CD4-positive, alpha-beta T cell treated with Interleukin-17A for 1 hour (primary cell): ENCODE measurements at places on chromosomes 5 and 9.

DNA sequence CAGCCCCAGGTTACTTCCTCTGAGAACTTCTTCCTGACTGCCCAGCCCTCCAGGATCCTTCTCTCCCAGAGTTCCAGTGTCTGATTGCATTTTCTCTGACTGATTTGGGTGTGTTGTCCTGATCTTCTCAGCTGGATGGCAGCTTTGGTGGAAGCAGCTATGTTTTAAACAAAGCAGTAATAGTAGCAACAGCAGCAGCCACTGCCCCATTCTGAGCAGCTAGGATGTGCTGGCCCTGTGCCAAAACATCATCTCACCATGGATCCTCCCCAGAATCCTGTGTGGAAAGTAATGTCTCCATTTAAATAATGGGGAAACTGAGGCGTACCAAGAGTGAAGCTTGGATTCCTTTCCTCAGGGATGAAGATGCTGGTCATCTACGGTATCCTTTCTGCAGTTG, 46.4 kb upstream of the PSD2 start:
- DNase-seq: no peak

- DNase-seq: no peak
These were observed 79.6 kb downstream of the PHAX start for GRCh38 chr5:126680191-126680817.

DNA sequence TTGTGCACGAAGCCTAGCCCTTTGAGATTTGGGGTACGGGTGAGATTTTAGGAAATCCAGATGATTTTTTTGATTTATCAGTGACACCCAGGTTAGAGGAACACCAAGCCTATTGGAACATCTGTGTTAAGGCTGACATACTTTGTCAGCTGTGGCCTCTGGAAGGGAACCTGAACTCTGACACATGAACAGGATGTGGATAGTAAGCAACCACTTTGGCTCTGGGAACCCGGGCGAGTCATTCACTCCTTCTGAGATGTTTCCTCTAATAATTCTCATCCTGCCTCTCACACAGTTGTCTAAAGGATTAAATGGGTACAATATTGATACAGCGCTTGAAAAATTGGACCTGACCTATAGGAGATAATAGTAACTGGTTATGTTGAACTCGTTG, 67.8 kb downstream of the FGF1 start:
- DNase-seq: no peak

- DNase-seq: no peak
These were observed 24.4 kb upstream of the ZNF366 start for GRCh38 chr5:72531496-72532190.

DNA sequence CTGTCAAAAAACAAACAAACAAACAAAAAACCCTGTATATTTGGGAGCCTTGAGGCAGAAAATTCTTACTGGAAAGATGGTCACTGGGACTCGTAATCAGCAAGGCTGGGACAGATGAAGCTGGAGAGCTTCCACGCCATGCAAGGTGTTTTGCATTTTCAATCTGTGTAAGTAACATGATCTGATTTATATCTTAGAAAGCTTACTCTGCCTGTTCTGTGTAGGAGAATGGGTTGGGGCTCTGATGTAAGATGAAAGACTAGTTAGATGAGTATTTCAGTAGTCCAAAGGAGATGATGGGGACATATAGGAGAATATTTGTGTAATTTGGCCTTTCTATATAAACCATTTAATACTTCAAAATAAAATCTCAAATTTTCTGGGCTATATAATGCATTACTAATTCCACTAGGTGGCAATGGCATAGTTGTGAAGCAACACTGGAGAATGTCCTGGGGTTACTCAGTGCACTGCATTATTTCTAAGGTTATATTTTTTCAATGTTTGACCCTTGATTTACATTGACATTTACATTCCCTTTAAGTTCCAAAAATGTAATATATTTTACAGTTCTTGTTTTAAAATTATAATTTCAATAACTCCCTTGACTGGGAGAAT, 21.9 kb upstream of the FSD1L start:
- DNase-seq: no peak

- DNase-seq: no peak
These were observed 379.1 kb upstream of the SMC2 start for GRCh38 chr9:103714992-103715391.
